ENCODE measurements at places on chromosomes 7 and 10.
A peak's percentile ranks its signal among the peaks of the same experiment; 100 is the strongest.

DNA sequence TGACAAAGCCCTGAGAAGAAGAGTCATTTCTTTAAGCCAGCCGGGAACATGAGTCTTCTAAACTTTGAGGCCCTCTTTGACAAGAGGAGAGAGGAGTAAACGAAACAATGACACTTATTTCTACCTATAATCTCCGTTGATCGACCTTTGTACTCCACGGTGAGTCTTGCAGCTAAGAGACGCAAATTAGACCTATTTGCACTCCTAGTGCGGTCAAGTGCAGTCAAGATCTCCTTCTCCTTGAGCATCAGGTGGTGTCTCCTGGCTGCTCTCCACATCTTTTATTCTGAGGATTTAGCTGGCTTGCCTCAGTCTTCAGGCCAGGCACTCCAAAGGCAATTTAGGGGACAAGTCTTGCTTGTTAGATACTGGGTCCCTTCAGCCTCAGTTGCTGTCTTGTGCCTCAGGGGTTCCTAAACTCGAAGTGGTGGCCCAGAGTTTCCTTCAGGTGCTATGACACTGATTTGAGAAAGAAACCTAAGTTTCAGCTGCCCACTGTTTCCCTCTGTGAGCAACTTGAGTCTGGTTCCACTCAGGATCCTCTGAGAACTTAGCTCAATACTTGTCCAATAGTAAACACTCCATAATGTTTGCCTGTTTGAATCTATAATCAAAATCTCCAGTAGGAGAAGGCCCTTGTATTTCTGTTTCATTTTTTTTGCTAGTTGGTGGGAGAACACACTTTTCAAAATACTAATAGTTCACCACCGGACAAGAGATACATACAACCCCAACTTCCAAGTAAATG is 312.9 kb downstream of the RNLS start:
- DNase-seq, result no peak

- no peak for DNase-seq
Observed at GRCh38 chr7:134714470-134715205, 64.8 kb upstream of the CALD1 start.

DNA sequence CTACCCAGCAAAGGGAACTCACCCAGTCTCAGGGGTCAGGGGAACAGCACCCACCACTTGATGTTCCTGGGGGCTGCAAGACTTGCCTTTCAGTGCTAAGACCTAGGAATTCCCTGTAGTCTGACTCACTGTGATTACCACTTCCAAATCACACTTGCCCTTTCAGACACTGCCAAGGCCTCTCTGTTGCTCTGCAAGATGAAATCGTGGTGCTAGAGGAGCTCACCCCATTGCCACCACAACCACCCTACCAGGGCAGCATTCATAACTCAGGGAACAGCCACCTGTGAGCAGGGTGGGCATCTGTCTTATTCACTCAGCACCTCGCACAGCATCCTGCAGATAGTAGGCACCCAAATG is 36.5 kb downstream of the XPNPEP1 start:
- no peak for DNase-seq

- DNase-seq, result peak; percentile 43
Observed at GRCh38 chr7:132882714-132883428, 199.0 kb downstream of the CHCHD3 start.

- no peak for DNase-seq
Observed at GRCh38 chr10:71248210-71248609, 35.8 kb downstream of the UNC5B start.

DNA sequence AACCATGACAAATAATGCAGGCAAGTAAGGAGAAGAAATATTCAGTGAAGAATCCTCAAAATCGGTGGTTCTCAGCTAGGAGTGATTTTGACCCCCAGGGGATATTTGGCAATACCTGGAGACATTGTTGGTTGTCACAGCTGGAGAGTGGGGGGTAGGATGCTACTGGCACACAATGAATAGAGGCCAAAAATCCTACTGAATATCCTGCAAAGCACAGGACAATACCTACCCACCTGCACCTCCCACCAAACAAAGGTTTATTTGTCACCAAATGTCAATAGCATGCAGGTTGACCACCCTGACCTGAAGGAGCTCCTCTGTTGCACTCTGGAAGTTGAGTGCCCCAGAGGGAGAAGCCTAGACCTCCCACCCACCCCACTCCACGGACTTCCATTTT is 1028.6 kb downstream of the CNTNAP2 start:
- DNase-seq, result no peak

GRCh38 chr10:30413996-30414576 is 19.9 kb upstream of the MAP3K8 start:
- DNase-seq, result peak; percentile 74

DNA sequence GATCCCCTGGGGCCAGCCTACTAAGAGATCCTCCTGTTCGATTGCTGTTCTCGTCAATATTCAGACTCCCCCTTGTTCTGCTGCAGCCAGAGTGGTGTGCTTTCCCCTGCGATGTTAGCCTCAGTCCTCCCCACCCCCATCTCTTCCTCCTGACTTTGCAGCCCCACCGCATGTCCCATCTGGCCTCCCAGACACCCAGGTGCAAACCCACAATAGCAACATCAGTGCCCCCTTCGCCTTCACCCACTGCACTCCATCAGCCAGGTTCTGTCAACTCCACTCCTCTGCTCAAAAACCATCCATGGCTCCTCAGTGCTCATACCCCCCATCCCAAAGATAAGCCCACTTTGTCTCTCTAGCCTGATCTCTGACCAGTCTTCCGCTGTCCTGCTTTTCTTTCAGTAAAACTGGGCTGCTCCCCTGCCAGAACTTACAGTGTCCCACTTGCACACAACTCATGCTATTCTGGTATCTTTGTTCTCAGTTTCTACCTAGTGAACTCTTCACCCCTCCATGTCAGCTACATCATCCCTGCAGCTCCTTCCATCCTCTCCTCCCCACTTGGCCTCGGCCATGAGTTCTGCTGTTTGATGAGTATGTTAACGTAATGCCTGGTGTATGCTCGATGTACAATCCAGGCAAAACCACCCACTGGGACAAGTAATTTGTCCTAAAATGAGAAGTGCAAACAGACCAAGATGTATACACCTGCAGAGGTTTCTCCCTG is 26.6 kb downstream of the COL13A1 start:
- no peak for DNase-seq

- DNase-seq, result no peak
Observed at GRCh38 chr7:18962031-18962430, 155.4 kb downstream of the TWIST1 start.

DNA sequence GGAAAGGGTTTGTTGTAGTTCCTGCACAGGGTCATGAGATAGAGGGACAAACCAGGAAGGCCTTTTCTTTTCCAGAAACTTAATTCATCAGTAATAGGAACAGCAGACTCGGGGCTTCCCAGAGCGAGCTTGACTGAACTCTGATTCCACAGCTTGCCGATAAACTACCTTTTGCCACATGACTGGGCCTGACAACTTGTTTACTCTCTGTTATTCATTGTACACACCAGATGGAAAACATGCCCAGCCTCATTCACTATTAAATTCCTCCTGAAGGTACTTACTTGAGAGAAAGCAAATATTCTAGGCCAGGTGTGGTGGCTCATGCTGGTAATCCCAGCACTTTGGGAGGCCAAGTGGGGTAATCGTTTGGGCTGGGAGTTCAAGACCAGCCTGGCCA is 77.1 kb upstream of the FGFR2 start:
- no peak for DNase-seq

- no peak for DNase-seq
Observed at GRCh38 chr10:122234416-122234815, 36.7 kb upstream of the BTBD16 start.

- DNase-seq, result no peak
Observed at GRCh38 chr10:16648366-16648765, 126.7 kb upstream of the C1QL3 start.

GRCh38 chr7:111568419-111568818 is 6.1 kb upstream of the IMMP2L start:
- no peak for DNase-seq

DNA sequence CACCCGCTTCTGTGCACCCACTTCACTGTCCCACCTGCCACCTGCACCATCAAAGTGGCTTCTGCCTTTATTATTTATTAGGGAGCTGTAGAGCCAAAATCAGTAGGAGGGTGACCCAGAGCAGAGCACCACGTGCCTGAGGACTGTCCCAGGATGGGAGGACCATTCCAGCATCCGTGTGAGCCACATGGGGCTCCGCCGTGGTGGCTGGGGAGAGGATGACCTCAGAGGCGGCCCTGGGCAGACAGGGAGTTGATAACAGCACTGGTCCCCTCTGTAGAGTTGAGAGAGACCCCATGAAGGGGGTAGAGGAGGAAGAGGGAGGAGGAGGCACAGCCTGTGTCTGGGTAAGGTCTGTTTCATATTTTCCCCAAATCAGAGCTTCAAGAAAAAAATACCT is 8.7 kb upstream of the DPYSL4 start:
- DNase-seq, result no peak

GRCh38 chr7:69596056-69596455 is 2.2 kb upstream of the AUTS2 start:
- DNase-seq, result no peak

- DNase-seq, result no peak
Observed at GRCh38 chr10:70740406-70741288, 44.5 kb downstream of the TBATA start.

DNA sequence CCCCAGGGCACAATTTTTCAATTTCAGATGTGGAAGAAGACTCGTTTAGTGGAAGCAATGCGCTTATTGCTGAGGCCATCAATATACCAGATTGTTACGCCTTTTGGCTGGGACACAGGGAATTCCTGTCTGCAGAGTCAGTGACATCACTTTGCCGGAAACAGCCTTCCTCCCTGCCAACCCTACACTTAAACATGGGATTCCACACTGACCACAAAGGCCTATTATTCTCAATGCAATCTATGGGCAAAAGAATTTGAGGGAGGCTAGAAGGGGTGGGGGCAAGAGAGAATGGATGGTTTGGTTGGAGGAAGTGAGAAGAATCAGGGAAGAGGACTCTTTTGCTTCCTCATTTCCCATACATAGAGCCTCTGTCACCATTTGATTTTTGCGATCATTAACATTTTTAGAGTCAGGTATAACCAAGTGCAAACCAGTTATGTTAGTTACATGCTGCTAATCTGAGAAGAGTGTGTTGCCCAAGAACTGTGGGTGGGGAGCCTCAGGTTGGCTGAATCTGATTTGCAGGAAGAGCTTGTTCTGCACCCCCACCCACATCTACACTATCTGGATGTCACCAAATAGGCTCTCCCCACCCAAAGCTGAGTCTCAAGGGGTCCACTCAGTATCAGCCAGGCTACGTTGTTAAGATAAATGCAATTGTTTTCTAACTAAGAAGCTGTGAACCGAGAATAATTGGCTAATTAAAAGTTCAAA is 58.2 kb downstream of the ENTPD1 start:
- DNase-seq, result no peak

DNA sequence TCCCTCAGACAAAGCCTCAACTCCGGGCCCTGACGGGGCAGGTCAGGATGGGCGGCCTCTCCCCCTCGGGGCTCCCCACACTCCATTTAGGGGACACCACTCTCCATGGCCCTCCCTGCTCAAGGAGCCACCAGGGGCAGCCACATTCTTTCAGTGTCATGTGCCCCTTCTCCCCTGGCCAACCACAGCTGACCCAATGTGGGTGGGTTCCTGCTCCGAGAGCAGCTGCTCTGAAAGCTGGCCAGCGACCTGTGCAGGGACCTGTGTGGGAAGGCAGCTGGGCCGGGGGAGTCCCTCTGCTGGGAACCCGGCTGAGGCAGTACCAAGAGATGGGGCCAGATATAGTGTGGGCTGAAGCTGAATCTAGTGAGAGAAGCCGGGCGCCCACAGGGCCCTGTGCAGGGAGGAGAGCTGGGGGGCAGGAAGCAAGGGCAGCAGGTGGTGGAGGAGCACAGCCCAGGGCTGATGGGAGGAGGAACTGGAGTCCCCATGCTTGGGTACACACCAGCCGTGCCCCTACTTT is 40.6 kb upstream of the NPFFR1 start:
- peak; percentile 11 for DNase-seq
